ENCODE measurements at places on chromosomes 7 and 10.
A peak's percentile ranks its signal among the peaks of the same experiment; 100 is the strongest.

DNA sequence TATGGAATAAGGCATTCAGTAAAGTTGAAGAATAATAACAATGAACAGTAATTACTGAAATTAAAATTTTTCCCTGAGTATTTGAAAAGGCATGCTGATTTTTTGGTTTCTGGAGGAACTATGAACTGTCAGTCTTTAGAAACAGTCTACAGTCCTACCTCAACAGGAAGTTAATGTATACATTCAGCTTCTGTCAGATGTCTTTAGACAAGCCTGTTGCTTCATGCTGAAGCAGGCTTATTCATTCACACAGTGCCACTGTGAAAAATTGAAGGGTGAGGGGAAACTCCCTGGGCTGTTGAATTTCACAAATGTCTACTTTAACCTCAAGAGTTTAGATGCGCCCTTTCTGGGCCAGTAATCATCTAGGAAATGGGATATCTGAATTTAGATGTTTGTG lies 3.5 kb downstream of the NRF1 start:
- no peak for DNase-seq

- DNase-seq = peak; percentile 80
Measured at GRCh38 chr10:15515202-15515601, 144.1 kb upstream of the FAM171A1 start.

DNA sequence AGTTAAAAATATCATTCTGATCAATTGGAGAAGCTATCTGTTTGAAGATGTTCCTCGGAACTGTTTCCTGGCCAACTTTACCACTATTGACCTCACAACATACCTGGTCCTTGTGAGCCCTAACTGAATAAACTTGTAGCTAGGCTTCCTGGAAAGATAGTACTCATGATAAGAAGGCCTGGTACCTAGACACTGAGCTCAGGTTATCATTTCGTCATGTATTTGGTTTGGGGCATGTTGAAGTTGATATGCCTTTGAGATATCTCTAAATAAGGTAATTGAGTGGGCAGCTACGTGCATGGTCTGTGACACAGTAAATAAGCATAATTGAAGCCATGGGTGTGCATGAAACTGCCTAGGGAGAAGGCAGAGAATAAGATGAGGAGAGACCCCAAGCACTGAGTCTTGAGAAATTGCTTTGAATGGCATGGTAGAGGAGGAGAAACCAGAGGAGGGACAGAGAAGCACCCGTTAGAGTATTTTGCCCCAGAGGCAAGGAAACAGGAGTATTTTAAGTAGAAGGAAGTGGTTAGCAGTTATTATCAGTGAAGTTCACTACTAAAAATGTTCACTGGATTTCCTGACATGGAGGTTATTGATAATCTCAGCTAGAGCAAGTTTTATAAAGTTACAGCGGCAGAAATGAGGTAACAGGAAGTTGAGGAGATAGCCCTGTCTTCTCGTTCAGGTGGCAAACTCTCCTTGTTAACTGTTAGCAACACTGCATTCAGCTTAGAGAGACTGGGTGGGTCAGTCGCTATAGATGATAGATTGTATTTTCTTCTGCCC lies 55.6 kb downstream of the CC2D2B start:
- no peak for DNase-seq

DNA sequence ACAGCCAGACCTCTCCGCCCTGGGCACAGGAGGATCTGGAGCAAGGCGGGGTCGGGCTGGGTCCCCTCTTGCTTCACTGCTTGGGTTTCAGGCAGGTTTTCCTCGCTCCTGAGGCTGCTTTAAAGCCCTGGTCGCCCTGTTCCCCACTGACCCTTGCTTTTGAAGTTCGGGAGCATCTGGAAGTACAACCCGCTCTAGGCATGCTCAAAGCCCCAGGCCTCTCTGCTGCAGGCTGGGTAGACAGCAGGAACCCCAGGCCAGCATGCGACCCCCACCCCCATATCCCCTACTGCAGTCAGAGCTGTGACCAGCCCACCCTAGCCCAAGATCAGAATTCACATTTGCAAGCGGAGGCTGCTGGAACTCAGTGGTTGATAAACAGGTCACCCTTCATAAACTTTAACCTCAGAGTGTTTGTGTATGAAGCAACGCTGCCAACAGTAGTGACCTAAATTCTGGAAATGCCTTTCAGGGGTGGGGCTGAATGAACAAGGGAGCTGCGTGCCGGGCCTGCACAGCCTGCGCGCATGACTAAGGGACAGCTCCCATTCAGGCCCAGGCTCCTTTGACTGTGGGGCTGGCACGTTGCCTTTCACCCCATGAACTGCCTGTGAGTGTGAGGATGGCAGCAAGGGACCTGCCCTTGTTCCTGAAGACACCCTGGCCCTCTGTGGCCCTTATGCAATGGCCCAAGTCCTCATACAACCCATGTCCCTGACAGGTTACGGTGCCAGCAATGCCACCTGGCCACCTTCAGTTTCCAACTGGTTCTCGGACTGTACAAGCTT lies 52.5 kb downstream of the PROSER2 start:
- DNase-seq = no peak

DNA sequence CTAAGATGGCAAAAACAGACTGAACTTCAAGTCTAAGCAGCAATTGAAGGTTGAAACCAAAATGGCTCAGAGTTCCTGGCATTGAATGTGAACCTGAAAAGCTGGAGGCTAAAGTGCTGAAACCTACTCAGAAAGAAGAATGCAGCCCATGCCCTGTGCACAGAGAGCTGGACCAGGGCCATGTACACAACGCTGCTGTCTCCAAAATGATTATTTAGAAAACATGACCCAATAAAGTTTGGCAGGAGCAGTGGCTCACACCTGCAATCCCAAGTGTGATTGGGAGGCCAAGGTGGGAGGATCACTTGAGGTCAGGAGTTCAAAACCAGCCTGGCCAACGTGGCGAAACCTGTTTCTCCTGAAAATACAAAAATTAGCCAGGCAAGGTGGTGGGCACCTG lies 158.9 kb downstream of the AKR1D1 start:
- DNase-seq = no peak

GRCh38 chr10:35377050-35377728 lies 40.9 kb downstream of the CCNY start:
- DNase-seq = no peak

- no peak for DNase-seq
Measured at GRCh38 chr10:12657489-12657888, 308.1 kb downstream of the CAMK1D start.

- DNase-seq = no peak
Measured at GRCh38 chr10:1272079-1272776, 216.0 kb downstream of the WDR37 start.

GRCh38 chr7:28755255-28755654 lies 202.9 kb downstream of the TRIL start:
- DNase-seq = no peak

DNA sequence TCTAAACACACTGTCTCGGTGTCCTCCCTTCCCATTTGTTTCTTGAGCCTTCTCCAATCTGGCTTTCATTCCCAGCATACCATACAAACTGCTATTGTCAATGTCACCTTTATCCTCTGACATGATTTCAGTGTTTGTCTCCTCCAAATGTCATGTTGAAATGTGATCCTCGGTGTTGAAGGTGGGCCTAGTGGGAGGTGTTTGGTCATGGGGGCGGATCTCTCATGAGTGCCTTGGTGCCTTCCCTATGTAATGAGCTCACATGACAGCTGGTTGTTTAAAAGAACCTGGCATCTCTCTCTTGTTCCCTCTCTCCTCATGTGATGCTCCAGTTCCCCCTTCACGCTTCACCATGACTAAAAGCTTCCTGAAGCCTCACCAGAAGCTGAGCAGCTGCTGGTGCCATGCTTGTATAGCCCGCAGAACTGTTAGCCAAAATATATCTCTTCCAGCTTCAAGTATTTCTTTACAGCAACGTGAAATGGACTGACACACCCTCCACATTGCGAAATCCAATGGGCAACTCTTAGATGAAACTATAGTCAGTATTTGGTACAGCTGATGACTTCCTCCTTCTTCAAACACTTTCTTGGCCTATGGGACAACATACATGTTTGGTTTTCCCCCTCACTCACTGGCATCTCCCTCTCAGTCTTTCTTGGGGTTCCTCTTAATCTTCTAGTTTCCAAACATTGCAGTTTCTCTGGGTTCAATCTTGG lies 27.8 kb downstream of the RNLS start:
- no peak for DNase-seq

GRCh38 chr7:88545663-88546062 lies 213.8 kb upstream of the ZNF804B start:
- no peak for DNase-seq

DNA sequence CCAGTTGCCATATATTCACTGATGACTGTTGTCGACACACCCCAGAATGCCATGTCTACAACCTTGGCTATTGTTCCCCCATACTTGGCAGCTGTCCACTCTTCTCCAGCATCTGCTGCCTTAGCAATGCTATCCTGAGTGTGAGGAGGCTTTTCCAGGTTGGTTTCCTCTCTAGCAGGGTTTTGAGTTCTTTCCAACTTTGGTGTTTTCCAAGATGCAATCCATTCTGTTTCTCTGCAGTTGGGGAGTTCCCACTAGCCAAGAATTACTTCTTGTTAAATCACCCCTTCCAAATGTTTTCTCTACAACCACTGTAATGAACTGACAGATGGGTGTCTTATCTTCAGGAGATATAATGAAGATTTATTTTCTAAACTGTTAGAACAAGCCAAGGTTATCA lies 617.4 kb downstream of the CCSER2 start:
- no peak for DNase-seq

DNA sequence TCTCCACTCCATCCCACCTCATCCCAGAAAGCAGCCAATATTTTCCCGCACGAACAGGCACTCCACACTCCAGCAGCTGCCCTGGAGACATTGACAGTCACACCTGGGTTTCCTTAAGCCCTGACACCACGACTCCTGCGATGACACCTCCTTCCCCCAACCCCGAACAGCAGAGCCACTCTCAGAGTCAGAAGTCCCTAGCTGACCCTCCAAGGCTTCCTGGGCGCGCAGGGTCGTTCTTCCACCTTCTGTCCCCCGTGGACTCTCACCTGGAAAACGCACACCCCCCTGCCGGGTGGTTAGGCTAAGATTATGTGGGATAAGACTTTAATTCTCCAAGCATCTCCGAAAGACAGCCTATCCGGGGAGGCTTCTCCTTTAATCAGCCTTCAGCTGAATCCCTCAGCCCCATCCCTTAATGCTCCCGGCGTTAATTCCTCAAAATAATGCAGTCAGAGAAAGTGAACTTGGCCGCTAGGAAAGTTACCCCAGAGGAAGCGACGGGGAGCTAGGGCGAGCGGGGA lies 1.1 kb downstream of the DENND11 start:
- DNase-seq = peak; percentile 35

DNA sequence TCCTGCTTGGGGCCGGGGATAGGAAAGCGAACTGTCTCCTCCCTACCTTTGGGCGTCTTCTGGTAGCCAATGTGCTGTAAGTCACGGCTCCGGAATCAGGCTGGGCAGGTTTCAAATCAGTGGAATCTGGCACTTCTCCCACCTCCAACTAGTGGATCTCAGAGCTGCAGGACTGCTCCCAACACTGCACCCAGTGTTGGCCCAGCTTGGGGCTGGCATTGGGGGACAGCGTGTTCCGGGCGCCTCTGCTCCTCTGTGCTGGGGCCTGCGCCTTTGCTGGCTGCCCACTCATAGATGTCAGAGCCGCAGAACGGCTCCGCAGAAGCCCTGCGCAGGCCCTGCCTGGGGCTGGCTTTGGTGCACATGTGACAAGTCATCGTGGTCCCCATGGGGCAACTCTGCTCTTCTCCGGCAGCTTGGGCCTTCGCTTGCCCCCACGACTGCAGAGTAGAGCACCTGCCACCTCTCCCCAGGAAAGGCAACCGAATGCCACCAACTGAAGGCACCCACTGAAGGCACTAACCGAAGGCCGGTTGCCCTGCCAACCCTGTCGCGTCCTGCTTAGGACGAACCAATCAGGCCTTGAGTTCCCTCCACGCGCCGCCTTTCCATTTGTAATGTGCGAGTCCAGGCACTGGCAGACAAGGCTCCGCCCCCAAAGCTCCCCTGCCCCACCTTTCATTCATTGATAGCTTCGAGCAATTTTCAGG lies 85.5 kb upstream of the ABI1 start:
- DNase-seq = peak; percentile 3

GRCh38 chr10:17023386-17024298 lies 106.0 kb downstream of the CUBN start:
- no peak for DNase-seq

Measured in pons (tissue), 1 donor.